ENCODE measurements at places on chromosomes 12 and 14.

DNA sequence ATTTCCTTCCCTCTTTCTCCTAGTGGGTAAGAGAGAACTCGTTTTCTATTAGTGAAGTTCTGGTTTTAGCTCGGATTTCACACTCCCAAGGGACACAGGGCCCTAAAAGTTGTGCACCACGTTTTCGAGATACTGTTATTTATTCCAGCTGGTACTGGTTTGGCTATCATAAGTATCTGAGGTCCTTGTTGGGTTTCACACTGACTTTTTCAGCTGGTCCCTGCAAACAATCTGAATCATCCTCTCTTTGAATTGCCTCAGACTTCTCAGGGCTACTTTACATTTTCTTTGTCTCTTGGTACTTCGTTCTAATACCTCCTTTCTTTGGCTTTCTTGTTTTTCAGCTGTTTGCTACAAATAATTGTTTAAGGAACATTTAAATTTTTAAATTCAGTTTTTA, 75.7 kb downstream of the SCN8A start:
- DNase-seq, result no peak

GRCh38 chr14:101005447-101005846, 101.9 kb upstream of the RTL1 start:
- DNase-seq, result peak; percentile 30

DNA sequence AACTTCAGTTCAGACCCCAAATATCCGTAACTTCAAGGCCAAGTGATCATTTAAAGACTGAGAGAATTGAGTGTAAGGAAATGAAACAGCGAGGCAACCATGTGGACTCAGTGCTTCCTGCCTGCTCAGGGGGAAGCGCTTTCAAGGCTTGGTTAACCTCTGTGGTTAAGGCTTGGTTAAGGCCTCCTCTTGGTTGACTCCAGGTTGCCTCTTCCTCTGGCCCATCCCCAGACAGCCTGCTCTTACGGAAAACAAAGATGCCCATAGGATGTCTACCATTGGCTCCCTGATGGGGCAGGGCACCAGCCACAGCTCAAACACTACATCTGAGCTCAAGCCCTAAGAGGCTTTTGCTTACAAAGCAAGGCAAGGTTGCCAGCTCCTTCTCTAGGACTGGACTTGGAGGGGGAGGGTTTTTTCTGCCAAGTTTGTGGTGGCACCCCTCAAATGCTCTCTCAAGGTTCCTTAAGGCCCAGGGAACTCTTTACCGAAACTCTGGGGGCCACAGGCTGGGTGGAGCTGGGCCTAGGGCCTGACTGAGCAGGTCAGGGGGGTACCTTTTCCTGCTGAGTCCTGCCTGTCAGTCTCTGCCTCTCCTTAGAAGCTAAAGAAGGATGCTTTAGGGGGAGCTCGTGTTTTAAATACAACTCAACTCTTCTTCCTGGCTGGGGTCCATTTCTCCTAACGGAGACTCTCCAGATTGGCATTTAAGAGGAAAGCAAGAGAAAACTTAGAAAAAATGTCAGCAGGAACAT, 13.7 kb downstream of the COL2A1 start:
- no peak for DNase-seq

DNA sequence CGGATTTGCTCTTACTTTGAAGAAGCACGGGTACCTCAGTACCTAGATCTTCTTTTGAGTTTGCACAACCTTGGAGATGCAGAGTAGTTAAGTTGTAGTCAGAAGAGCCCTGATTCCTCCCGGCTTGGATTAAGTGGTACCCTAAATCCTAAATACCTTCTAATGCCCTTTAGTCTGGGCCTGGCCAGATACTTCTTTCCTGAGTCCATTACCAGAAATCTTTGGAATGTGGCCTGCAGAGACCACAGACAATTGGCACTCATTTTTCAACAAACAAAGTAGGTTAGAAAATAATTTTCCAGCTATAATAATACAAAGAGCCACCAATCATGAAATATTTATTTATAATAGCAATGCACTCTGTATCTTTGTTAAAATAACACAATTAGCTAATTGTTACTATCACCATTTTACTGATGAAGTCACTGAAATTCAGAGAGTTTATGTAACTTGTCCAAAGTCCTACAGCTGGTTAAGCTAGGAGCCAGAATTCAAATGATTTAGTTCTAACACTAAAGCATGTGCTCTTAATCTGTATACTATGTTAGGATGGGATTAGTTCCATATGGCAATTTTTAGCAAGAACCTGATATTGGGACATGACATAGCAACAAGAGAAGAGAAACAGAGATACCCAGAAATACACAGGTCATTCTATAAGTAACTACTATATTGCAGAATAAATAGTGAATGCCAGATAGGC, 132.1 kb upstream of the PDZRN4 start:
- DNase-seq, result no peak

DNA sequence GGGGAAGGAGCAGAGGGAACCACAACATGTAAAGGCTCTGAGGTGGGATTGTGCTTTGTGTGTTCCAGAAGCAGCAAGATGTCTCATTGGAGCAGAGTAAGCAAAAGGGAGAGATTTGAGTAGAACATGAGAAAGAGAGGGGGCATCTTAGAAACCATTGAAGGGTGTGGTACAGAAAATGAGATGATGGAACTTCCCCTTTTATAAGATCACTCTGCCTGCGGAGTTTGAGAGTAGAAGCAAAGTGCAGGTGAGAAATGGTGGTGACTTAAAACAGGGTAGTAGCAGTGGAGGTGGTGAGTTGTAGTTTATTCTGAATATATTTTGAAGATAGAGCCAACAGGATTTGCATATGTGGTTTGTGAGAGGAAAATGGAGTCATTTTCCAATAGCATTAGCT, 56.0 kb downstream of the FBXO34 start:
- DNase-seq, result no peak

GRCh38 chr14:64720131-64720576, 15.9 kb downstream of the PLEKHG3 start:
- no peak for DNase-seq

DNA sequence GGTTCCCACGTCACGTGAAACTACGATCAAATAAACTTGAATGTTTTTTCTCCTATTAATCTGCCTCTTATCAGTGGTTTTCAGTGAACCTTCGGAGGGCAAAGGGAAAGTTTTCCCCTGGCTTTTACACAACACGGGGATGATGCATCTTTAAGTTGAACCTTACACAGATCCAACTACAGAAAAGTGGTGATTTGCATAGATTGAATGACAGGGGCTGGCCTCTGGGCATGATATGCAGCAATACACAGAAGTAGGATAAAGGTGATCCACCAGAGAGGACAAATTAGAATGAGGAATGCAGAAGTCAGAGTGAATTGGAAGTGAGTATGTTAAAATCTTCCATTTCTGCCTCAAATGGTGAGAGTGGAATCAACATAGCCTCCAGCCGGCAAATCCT, 11.6 kb downstream of the GSG1 start:
- DNase-seq, result no peak

GRCh38 chr12:71626768-71627167, 36.9 kb downstream of the ZFC3H1 start:
- no peak for DNase-seq

GRCh38 chr14:55107766-55108554, 21.1 kb upstream of the LGALS3 start:
- DNase-seq, result no peak

- DNase-seq, result no peak
Observed at GRCh38 chr14:52355526-52355925, 41.4 kb downstream of the PTGER2 start.

DNA sequence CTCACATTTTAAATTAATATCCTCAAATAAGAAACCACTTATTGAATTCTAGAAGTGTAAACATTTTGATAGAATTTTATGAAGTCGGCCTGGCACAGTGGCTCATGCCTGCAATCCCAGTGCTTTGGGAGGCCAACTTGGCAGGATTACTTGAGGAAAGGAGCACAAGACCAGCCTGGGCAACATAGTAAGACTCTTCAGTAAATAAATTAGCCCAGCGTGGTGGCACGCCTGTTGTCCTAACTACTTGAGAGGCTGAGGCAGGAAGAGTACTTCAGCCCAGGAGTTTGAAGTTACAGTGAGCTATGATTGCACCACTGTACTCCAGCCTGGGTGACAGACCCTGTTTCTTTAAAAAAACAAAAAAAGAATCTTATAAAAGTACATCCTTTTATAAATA, 8.9 kb upstream of the ZNF410 start:
- no peak for DNase-seq

GRCh38 chr12:26867080-26867479, 34.1 kb upstream of the ITPR2 start:
- no peak for DNase-seq

GRCh38 chr14:100065942-100066574, 836 bp downstream of the EVL start:
- no peak for DNase-seq

- DNase-seq, result no peak
Observed at GRCh38 chr14:66238969-66239368, 247.2 kb upstream of the CCDC196 start.

DNA sequence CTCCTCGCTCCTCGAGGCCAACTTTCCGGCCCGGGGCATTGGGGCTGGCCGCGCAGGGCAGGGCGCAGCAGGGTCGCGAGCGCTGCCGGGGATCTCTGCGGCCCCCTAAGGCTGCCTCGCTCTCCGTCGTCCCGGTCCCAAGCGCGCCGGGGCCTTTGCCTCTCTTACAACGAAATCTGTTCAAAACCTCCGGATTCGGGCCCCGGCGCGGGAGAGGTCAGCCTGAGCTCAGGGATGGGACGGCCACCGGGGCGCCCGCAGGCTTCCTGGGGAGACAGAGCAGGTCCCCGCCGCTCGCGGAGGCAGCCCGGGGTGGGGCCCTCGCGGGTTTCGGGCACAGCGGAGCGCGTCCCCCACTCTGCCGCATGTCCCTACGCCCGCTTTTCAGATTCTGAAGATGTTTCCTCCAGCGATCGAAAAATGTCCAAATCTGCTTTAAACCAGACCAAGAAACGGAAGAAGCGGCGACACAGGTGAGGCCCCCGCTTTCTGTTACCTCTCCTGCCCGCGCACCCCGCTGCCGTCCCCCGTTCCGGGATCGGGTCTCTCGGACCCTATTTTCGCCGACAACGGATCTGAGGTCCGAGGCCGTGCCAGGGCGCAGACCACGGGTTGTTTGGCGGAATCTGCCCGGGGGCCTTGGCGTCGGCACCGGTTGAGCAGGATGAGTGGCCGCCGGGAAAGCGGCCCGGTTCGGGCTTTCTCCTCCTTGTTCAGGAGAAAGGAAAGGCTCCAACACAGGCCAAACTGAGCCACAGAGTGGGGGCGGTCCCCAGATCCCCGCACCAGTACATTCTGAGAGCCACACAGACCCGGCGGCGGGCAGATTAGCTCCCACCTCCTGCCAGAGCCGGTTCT, 1.8 kb downstream of the VSX2 start:
- DNase-seq, result no peak

DNA sequence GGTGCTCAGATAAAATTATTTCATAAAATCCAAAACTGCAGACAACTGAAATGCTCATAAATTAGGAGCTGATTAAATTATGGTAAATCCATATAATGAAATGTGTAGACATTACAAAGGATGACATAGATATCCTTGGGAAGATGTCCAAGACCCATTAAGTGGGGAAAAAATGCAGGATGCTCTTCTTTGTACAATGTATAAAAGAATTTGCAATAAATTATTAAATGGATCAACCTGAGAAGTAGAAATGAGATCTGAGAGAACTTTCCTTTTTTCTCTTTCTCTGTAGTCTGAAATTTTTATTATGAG, 336.4 kb upstream of the E2F7 start:
- DNase-seq, result no peak

DNA sequence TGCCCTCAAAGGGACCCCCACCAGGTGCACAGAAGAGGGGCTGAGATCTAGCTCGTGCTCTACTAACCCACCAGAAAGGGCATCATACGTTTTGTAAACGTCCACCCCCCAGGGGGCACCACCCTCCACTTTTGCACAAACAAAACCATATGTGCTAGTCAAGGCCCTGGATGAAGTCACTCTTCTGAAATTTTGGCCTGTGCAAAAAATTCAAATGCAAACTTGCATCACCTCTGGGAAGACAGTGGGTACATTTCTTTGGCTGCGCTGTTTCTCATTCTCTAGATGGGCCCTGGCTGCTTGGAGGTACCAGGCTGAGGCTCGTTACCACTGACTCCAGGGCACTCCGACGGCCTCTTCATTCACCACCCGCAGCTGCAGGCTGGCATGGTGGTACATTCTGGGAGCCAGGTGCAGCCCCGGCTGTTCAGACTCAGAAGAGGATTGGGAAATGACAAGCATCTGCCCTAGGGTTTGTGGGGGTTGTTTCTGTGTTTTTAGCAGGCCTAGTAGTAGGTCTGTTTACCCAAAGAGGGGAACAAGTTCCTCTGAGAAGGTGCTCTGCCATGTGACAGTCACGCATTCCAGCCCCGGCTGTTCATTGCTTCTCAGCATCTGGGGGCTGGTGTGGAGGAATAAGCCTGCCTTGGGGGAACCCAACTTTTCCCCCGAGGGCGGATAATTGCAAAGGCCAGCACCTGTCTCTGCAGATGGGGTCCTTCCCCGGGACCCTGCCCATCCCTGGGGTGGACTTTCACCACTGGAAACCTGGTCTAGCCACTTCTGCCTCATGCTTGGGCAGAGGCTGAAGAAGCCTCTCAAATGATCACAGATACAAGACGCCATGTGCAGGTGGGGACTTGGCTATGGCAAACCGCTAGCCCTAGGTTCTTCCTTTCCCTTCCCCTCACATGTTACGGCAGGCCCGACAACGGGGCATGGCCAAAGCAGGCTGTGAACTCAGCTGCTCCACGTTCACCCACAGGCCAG, 147.6 kb downstream of the DPF3 start:
- no peak for DNase-seq

DNA sequence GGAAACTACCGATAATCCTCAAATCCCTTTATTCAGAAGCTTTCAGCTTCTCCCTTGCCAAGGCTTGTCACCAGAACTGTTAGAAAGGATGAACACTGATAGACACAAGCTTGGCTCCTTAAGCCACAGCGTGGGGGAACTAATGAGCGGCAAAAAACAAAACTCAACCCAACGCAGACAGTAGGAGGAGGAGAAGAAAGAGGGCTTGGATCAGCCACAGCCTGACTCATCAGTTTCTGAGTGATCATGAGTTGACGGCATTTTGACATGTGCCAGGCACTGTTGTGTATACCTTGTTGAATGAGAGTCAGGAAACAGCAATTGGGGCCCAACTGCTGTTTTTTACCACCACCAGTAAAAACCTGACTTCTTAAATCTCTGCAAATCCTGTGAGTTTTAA, 23.7 kb downstream of the PLXNC1 start:
- no peak for DNase-seq

GRCh38 chr14:83416476-83416875, 1882.8 kb upstream of the SEL1L start:
- DNase-seq, result no peak

DNA sequence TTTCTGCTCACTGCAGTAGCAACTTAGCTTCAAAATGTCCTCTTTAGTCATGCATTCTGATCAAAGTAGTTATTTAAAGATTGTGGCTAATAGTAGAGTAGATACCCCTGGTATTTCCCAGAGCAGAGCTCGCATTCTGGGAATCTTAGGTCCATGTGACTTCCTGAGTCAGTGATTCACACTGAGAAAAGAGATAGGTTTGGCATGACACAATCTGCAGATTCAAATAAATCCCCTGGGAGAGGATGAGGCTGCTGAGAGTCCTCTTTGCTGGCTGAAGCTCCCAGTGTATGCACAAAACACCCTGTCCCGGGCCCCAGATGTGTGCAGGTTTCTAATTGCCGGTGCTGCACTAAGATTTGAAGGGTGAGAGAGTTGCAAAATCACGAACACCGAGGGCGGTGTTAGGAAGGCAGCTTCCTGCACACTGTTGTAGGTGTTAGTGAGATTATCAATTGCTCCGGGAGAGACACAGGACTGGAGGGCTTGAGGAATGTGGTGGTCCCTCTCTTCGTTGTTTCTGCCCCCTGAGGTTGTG, 233.2 kb downstream of the NRXN3 start:
- DNase-seq, result no peak

GRCh38 chr14:93520053-93520607, 89.4 kb downstream of the UNC79 start:
- no peak for DNase-seq

- DNase-seq, result no peak
Observed at GRCh38 chr12:70772836-70773235, 135.6 kb upstream of the PTPRB start.

All from hippocampal formation (tissue), 2 donors.